Stimulated activated CD8-positive, alpha-beta memory T cell treated with anti-CD3 and anti-CD28 coated beads, Interleukin-4, amount 100 ng/mL, for 24 hours (primary cell): ENCODE measurements at places on chromosomes 2 and 18.

GRCh38 chr18:57014772-57015413 is 132.0 kb upstream of the BOD1L2 start:
- no peak for DNase-seq

GRCh38 chr2:25879133-25879730 is 945 bp upstream of the ASXL2 start:
- DNase-seq: no peak

DNA sequence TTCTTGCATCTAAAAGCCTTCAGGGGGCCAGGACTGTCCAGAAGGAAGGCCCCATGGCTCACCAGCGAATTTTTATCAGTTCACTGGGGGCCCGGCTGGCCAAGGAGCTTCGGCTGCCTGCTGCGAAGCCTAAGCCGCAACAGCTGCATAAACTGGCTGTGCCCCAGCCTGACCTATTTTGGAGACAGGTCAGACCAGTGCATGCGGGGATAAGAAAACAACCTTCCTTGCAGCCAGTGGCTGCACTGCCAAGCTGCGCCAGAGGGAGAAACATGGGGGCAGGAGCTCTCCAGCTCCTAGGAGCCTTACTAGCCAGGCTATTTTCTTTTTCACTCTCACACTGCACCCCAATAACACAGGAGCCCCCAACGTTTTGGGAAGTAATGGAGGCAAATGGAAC is 15.2 kb downstream of the PAX3 start:
- DNase-seq: no peak

- DNase-seq: no peak
Observed at GRCh38 chr2:76895469-76895868, 626.7 kb downstream of the LRRTM4 start.

DNA sequence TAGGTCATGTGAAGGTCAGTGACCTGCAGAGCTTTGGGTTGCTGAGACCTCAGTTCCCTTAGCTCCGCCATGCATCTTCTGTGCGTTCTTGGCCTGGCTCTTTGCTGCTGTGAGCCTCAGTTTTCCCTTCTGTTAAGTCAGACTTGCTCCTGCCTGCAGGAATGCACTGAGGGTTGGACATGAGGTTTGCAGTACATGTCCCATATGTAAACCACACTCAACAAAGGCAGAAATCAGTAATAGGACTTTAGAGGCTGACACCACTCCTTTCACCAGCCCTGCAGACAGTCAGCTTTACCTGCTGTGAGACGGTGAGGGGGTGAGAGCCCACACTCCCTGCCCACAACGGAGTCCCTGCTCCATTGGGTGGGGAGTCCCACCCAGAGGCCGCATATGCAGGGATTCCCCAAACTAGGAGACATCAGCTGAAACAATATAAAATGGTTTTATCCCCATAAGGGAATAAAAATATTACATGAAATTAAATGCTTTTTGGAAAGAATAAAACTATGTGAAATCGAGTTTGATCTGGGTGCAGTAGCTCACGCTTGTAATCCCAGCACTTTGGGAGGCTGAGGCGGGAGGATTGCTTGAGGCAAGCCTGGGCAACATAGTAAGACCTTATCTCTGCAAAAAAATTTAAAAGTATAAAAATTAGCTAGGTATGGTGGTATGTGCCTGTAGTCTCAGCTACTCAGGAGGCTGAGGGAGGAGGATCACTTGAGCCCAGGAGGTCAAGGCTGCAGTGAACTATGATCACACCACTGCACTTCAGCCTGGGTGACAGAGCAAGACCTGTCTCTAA is 55.1 kb downstream of the MYO7B start:
- DNase-seq: no peak

- no peak for DNase-seq
Observed at GRCh38 chr2:199025146-199025545, 432.6 kb downstream of the SATB2 start.

- no peak for DNase-seq
Observed at GRCh38 chr2:38095996-38096861, 20.3 kb upstream of the CYP1B1 start.

- DNase-seq: no peak
Observed at GRCh38 chr18:36153203-36153602, 23.5 kb downstream of the ELP2 start.

- no peak for DNase-seq
Observed at GRCh38 chr2:92073036-92073814, 2798.0 kb upstream of the TEKT4 start.

GRCh38 chr18:8610459-8610851 is 1.2 kb downstream of the RAB12 start:
- no peak for DNase-seq

DNA sequence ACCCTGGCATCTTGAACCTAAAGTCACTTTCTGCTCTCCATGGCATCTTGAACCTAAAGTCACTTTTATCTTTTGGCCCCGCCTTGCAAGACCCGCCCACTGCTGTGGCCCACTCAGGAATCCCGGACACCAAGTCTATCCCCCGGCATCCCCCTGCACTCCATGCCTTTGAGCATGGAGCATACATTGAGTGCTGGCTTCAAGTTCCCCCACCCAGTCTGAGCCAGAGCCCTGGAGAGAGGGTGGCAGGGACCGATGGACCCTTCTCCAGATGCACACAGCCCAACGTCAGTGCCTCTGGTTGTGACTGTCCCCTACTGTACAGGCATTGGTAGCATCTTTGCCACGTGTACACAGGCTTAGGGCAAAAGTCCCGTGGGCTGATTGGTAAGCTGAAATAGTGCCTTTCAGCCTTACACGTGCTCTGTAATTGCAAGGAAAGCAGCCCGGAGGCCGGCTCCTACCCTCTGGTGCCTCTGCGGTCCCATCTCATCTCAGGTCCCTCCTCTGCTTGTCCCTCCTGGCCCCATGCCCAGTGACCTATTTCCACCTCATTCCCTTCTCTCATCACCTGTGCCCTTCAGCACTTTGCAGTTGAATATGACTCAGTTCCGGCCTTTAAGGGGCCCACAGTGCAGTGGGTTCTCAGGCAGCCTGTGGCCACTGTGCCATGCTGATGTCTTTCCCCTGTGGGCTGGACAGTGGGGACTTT is 154.0 kb downstream of the INHBB start:
- DNase-seq: no peak

DNA sequence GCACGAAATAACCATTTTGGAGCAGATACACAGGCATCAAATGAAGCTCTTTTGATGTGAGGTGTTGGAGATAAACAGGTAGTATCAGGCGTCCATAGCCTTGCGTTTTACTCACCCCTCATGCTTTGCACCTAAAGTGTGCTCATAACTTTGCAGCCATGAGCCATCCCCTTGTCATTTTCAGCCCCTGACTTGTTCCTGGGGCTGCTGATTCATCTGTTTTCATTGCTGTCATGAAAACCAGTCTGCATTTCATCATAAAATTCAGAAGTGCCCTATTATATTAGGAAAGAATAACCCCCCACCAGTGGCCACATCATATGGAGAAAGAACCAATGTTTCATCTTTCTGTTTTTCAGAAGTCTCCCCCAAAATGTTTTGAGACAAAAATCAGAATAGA is 329.7 kb upstream of the NRP2 start:
- no peak for DNase-seq

DNA sequence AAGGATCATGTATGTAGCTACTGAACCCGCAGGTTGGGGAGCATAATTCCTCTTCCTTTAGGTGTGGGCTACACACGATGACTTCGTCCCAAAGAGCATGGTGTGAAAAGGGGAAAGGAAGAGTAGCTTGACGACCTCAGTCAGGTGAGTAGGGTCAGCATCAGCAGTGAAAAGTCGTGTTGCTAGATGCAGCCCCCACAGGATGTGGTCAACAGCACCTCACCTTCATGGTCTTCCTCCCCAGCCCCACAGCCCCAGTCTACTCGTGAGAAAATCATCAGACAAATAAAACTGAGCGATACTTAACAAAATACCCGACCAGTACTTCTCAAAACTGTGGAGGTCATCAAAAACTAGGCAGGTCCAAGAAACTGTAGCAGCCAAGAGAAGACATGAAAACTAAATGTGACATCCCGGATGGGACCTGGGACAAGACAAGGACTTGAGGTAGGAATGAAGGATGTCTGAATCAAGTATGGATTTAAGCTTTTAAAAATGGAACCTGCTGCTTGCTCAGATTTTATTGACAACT is 77.5 kb upstream of the NFATC1 start:
- no peak for DNase-seq

DNA sequence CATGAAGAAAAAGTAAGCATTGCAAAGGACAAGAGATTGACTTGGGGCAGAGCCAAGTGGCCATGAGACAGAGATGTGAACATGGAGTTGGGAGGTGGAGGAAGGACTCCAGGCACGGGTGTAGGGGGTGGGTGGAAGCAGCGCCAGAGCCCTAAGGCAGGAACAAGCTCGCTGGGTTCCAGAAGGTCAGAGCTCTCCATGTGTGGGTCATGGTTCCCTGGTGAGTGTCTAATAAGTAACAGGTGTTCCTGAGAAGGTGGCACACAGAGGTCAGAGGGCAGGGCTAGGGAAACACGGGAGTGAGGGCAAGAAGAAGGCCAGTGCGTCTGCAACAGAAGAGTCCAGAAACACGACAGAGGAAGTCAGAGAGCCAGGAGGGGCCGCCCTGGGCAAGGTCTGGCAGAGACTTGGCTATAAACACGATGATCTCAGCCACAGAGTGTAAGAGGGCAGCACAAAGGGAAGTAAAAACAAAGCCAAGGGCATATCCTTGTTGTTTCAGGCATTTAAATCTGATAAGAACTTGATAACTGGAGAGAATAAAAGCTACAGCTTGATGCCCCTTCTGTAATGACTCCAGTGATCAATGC is 260.8 kb downstream of the TGIF1 start:
- DNase-seq: no peak

- no peak for DNase-seq
Observed at GRCh38 chr2:100052650-100053049, 89.7 kb downstream of the AFF3 start.
